ENCODE measurements at places on chromosomes 7 and 10.
A peak's percentile ranks its signal among the peaks of the same experiment; 100 is the strongest.

DNA sequence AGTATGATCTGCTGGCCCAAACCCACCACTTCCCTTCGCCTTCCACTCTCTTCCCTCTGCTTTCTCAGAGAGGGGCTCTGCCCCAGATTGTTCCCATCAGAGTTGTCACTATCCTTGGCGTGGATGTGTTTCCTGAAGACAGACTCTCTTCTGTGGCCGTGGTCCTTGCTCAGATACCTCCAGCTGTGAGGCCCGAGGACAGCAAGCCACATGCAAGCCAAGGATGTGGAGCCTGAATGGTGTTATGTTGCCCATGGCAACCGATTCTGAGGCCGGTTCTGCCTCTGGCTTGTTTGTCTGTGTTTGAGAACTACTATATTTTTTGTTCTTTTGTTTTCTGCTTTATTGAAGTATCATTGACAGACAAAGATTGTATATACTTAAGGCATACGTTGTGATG is 247.4 kb upstream of the PODXL start:
- no peak for DNase-seq

- DNase-seq, result no peak
Measured at GRCh38 chr10:5844345-5845055, 31.3 kb upstream of the GDI2 start.

GRCh38 chr7:77786018-77786417 is 12.2 kb downstream of the TMEM60 start:
- DNase-seq, result no peak

DNA sequence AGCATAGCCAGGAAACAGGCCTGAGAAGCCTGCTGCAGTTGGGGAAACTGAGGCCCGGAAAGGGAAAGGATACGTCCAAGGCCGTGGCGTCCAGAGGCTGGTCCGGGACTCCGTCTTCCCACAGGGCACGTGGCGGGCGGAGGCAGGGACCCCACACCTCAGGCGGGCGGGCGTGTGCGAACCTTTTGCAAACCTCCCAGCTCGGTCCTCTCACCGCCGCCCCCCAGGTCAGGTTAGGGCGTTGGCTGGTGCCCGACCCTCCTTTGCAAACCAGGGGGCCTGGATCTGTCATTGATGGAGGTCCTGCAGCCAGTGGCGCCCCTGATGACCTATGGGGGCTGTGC is 19.3 kb downstream of the FAM20C start:
- DNase-seq, result no peak

GRCh38 chr7:84568781-84569180 is 374.2 kb upstream of the SEMA3A start:
- no peak for DNase-seq

DNA sequence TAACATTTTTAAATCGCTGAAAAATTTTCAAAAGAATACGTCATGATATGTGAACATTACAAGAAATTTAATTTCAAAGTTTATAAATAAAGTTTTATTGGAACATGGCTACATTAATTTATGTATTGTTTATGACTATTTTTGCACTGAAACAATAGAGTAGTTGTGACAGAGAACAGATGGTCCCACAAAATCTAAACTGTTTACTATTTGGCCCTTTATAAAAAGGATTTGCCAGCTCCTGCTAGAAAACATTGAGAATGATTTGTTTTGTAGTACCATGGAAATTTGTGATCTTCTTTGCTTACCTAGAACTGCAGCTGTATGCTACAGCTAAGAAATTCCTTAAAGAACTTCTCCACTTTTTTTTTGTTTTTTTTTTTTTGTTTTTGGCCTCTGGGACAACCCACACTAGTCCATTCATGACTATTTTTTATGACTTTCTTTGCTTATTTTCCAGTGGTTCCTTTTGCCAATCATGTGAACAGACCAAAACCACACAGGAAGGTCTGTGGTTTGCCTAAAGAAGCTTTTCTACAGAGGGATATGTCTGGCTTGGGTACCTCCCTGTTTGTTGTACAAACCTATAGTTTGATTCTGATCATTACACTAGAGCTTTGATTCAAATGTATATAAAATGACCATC is 55.7 kb downstream of the ST7 start:
- DNase-seq, result peak; percentile 49

DNA sequence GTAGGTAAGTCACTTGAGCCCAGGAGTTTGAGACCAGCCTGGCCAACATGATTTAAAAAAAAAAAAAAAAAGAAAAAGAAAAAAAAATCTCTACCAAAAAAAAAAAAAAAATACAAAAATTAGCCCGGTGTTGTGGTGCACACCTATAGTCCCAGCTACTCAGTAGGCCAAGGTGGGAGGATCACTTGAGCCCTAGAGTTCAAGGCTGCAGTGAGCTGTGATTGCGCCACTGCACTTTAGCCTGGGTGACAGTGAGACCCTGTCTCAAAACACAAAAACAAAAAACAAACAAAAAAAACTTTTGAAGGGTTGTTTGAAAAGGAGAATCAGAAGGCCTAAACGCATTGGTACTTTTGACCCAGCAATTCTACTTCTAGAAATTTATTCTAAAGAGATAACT is 13.7 kb downstream of the TLL2 start:
- no peak for DNase-seq

Data from skeletal muscle cell (primary cell).